Astrocyte (in vitro differentiated cells and primary cell): ENCODE measurements at places on chromosomes 2 and 18. TPM values are rescaled to one million over a fixed set of nuclear protein-coding genes. Genes with fewer than 3 reads are reported as not detected.

DNA sequence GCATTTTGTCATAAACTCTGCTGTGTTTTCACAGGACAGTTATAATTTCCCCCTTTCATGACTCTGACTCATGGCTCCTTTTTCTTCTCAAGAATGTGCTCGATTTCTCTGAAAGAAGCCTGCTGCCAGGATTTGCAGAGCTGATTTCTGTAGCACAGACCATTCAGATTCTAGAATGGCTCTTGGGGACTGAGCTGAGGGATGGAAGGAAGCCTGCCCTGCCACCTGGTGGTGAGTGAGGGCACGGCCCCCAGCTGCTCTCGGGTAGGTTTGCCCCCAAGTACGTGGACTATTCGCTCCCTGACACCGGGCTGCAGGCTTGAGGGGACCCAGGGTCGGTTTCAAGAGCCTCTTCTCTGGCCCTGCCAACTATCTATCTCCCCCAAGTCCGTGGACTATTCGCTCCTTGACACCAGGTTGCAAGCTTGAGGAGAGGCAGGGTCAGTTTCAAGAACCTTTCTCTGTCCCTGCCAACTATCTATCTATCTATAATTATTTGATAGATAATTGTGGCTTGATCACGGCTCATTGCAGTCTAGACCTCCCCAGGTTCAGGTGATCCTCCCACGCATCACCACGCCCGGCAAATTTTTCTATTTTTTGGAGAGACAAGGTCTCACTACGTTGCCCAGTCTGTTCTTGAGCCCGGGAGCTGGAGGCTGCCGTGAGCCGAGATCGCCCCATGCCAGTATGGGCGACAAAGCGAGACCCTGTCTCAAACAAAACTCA, 1.4 kb upstream of the SMYD5 start:
- H3K36me3 ChIP-seq: no peaks in the 10 kb centered on the region
- DNase-seq: peak; percentile 67
- H3K27ac ChIP-seq: no peak overlapping the region

- DNase-seq: no peak
- H3K36me3 ChIP-seq: no peaks in the 10 kb centered on the region
- H3K27me3 ChIP-seq: no peaks in the 10 kb centered on the region
- no peaks in the 10 kb centered on the region for H3K4me1 ChIP-seq
- no peak overlapping the region for H3K4me3 ChIP-seq
- H3K27ac ChIP-seq: no peak overlapping the region
Observed at GRCh38 chr2:134052173-134052572, 201.7 kb upstream of the MGAT5 start.

Gene PPM1B
- 39.3 and 39.4 TPM in 2 replicates for total RNA-seq

GRCh38 chr2:3479430-3480320, 39.7 kb downstream of the ADI1 start:
- H3K36me3 ChIP-seq: peaks cover 10% of the 10 kb centered on the region
- no peaks in the 10 kb centered on the region for H3K27me3 ChIP-seq
- H3K4me1 ChIP-seq: no peaks in the 10 kb centered on the region
- no peak overlapping the region for H3K4me3 ChIP-seq
- no peak overlapping the region for H3K27ac ChIP-seq

DNA sequence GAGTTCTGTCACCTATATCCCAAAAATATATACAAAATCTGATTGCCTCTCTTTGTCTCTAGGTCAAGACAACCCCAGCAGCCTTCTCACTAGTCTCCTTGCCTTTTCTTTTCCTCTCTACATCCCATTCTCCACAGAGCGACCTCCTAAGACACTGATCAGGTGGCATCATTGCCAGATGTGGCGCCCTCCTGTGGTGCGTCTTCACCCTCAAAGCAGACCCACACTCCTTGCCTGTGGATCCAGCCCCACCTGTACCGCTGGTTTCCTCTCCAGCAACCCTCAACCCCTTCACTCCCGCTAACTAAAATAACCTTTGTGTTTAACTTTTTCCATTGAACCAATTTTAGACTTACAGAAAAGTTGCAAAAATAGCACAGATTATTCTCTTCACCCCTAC, 273.3 kb downstream of the GLI2 start:
- H3K27ac ChIP-seq: no peak overlapping the region
- no peaks in the 10 kb centered on the region for H3K36me3 ChIP-seq
- no peak for DNase-seq
- no peaks in the 10 kb centered on the region for H3K27me3 ChIP-seq
- H3K4me1 ChIP-seq: no peaks in the 10 kb centered on the region

DNA sequence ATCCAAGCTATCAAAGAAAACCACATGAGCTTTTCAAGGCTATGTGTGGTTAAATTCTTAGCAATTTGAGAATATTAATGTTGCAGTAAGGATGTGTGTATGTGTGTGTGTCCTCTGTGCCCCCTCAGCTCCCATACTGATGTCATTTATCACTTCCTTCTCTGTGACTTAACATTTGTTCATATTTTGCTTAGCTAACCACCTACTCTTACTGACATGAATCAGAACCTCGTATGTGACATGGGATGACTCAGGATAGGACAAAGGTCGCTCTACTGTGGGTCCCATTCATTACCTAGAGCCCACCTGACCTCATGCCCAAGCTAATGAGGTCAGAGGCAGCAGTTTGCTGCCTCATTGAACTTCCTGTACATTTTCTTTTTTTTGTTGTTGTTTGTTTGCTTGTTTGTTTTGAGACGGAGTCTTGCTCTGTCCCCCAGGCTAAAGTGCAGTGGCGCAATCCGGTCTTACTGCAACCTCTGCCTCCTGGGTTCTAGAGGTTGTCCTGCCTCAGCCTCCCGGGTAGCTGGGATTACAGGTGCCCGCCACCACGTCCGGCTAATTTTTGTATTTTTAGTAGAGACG, 36.3 kb downstream of the MOGAT1 start:
- H3K4me1 ChIP-seq: peaks cover 24% of the 10 kb centered on the region
- H3K4me3 ChIP-seq: no peak overlapping the region
- H3K36me3 ChIP-seq: no peaks in the 10 kb centered on the region
- H3K27ac ChIP-seq: peak overlapping the region; percentile 88

DNA sequence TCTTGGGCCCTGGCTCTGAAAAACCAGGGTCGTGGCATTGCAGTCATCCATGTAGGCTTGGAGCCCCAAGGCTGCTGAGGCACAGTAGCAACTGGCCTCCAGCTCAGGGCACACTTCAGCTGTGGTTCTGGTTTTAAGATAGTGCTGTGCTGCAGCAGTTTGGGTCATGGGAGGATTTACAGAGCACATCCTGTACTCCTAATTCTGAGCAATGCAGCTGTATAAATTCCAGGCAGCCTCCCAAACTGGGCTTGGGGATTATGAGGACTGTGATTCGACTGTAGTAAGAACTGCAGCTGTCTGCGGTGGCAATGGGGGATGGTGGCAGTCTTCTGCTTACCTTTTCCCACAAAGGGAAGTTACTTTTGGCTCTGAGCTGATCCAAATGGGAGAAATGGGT, 536.3 kb upstream of the GCFC2 start:
- H3K36me3 ChIP-seq: no peaks in the 10 kb centered on the region
- no peaks in the 10 kb centered on the region for H3K27me3 ChIP-seq
- no peak overlapping the region for H3K4me3 ChIP-seq
- H3K27ac ChIP-seq: no peak overlapping the region

- H3K4me3 ChIP-seq: no peak overlapping the region
- no peaks in the 10 kb centered on the region for H3K27me3 ChIP-seq
- H3K27ac ChIP-seq: no peak overlapping the region
Observed at GRCh38 chr2:220246386-220246785, 619.0 kb downstream of the SLC4A3 start.

Gene SCN7A
- total RNA-seq: 0.36 and 0.50 TPM in 2 replicates

Gene SERPINB10
- total RNA-seq: not detected in 2 replicates

DNA sequence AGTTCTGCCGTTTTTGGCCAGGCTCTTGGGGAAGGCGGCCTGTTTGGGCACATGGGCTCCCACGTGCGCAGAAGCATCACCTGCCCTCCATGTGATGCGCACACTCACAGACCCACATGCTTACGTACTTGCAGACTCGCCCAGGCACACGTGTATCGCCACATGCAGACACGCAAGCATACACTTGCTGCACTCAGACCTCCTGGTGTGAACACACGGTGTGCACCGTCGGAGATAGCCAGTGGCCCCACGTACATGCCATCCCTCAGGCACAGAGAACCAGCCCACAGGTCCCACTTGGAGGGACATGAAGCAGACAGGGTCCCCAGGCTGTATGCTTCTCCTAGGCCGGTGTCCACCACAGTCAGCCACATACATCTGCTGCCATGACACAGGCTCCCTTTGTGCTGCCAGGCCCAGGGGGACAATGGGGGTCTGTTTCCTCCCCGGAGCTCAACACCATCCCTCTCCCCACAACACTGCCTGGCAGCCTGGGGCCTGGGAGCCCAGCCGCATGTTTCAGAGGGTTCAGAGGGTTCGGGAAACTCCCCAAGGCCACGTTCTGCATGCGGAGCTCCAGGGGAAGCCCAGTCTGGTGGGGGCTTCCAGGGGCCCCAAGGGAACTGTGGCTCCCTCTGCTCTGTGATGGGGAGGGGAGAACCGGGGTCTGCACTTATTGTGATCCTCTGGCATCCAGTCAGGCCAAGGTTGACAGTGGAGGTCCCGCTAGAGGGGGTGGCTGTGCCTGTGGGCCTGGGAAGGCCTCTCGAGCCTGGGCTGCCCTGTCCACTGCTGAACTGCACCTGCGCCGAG, 208.1 kb upstream of the HAAO start:
- H3K27me3 ChIP-seq: no peaks in the 10 kb centered on the region
- H3K4me1 ChIP-seq: peaks cover under 1% of the 10 kb centered on the region
- H3K4me3 ChIP-seq: no peak overlapping the region

Gene MROH2A
- not detected in 2 replicates for total RNA-seq

Gene STPG4
- total RNA-seq: 0.55 and 0.64 TPM in 2 replicates

DNA sequence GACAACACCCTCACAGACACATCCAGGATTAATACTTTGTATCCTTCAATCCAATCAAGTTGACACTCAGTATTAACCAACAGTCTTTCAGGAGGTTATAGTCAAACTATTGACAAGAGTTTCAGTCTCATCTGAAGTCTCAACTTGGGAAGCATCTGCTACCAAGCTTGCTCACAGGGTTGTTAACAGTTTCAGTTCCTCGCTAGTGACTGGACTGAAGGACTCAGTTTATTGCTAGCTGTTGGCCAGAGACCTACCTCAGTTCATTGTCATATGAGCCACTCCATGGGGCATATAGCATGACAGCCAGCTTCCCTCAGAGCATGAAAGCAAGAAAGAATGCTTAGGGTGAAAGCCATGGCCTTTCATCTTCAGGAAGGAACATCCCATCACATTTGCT, 228.6 kb downstream of the EPHA4 start:
- no peaks in the 10 kb centered on the region for H3K4me1 ChIP-seq
- DNase-seq: no peak
- H3K4me3 ChIP-seq: no peak overlapping the region
- H3K27me3 ChIP-seq: no peaks in the 10 kb centered on the region

Gene ZNF236
- total RNA-seq: 10.9 and 13.3 TPM in 2 replicates

DNA sequence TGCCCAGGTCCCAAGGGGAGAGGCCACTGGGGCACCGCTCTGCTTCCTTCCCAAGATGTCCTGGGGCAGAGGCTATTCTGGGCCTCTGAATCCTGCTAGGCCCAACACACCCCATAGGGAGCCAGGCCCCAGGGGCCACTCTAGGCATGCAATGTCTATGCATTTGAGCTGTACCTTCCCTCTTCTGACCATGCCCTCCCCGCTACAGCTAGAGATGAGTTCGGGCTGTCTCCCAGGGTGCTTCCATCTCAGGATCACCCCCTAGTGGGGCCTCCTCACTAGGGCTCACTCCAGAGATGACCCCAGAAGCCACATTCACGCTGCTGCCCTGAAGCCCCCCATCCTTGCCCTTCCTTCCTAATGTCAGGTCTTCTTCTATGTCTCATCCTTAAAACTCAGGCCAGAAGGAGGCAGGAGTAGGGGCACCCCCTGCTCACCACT, 54.4 kb downstream of the TNS1 start:
- peaks cover 2% of the 10 kb centered on the region for H3K36me3 ChIP-seq
- no peak overlapping the region for H3K27ac ChIP-seq
- DNase-seq: no peak
- H3K4me1 ChIP-seq: peaks cover 9% of the 10 kb centered on the region
- H3K27me3 ChIP-seq: no peaks in the 10 kb centered on the region
- H3K4me3 ChIP-seq: no peak overlapping the region

DNA sequence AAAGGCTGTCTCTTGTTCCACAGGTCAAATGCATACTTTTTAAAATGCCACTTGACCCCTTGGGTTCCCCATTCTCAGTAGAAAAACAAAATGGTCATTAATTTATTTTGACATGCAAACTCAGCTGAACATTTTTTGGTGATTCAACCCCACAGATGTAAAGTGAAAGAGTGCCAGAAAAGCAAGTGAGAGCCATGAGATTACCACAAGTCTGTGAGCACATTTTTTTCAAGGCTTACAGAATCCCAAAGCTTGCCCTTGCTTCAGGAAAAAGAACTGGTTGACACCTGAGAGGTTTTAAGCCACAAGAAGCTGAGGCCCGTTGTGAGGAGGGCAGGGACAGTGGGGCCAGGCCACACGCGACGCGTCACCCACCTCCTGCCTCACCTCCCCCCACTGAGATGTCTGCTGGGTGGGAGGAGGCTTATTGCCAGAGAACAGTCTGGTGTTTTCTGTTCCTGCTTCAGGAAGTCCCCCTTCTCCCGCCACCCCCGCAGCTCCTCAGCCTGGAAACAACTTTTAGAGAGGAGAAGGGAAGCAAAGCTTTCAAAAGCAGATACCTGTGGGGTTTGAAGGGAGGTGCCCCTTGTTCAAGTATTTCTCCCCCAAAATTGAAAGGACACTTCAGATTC, 70.4 kb upstream of the CYP1B1 start:
- H3K4me1 ChIP-seq: peaks cover 31% of the 10 kb centered on the region
- peak; percentile 99 for DNase-seq
- no peaks in the 10 kb centered on the region for H3K27me3 ChIP-seq
- peak overlapping the region; percentile 54 for H3K4me3 ChIP-seq

DNA sequence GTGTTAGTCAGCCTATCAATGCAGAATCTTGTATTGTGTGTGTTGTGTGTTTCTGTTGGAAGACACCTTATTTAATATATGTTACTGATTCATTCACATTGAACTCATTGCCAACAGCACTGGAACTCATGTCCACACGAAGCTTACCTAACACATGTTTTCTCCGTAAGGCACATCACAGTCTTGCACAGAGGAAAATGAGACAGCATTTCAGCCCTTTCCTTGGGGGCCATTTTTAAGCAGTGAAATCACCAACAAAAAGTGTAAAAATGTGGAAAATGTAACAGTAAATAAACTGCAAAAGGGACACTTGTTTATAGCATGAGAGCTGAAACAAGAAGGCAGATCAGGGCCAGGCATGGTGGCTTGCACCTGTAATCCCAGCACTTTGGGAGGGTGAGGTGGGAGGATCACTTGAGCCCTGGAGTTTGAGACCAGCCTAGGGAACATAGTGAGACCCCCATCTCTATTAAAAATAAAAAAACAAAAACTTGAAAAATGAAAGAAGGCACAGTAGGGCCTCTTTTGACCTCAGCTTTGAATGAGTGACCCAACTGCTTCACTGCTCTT, 306.0 kb downstream of the MYCN start:
- no peak overlapping the region for H3K4me3 ChIP-seq
- DNase-seq: no peak
- no peaks in the 10 kb centered on the region for H3K36me3 ChIP-seq
- no peak overlapping the region for H3K27ac ChIP-seq
- no peaks in the 10 kb centered on the region for H3K4me1 ChIP-seq
- H3K27me3 ChIP-seq: no peaks in the 10 kb centered on the region

Gene KCNIP3
- total RNA-seq: 0.68 and 1.5 TPM in 2 replicates

Gene IMPA2
- 4.1 and 4.8 TPM in 2 replicates for total RNA-seq

GRCh38 chr2:225616848-225617247, 217.3 kb downstream of the NYAP2 start:
- H3K27ac ChIP-seq: no peak overlapping the region
- no peaks in the 10 kb centered on the region for H3K4me1 ChIP-seq
- H3K27me3 ChIP-seq: no peaks in the 10 kb centered on the region
- H3K36me3 ChIP-seq: no peaks in the 10 kb centered on the region

- H3K4me3 ChIP-seq: no peak overlapping the region
- no peak overlapping the region for H3K27ac ChIP-seq
- no peaks in the 10 kb centered on the region for H3K27me3 ChIP-seq
- no peak for DNase-seq
Observed at GRCh38 chr2:129273266-129274037, 706.0 kb upstream of the RAB6C start.

Gene CUL3
- total RNA-seq: 78.2 and 95.5 TPM in 2 replicates
